ENCODE measurements at places on chromosomes 5 and 9. TPM values are rescaled to one million over a fixed set of nuclear protein-coding genes. Genes with fewer than 3 reads are reported as not detected.

Gene REEP5
- 67.0 TPM for total RNA-seq

Gene SPOCK1
- 50.3 TPM for total RNA-seq

Gene CARTPT
- not detected for total RNA-seq

Gene NPR3
- total RNA-seq, result 24.3 TPM

Gene GABRA1
- total RNA-seq, result under 0.01 TPM

Gene MCC
- 25.8 TPM for total RNA-seq

Gene NR6A1
- under 0.01 TPM for total RNA-seq

Gene GNG10
- 61.7 TPM for total RNA-seq

Gene IL4
- not detected for total RNA-seq

Gene GFI1B
- not detected for total RNA-seq

All from aortic smooth muscle cell (primary cell).